ENCODE measurements at places on chromosomes 7 and 10.
A peak's percentile ranks its signal among the peaks of the same experiment; 100 is the strongest.

DNA sequence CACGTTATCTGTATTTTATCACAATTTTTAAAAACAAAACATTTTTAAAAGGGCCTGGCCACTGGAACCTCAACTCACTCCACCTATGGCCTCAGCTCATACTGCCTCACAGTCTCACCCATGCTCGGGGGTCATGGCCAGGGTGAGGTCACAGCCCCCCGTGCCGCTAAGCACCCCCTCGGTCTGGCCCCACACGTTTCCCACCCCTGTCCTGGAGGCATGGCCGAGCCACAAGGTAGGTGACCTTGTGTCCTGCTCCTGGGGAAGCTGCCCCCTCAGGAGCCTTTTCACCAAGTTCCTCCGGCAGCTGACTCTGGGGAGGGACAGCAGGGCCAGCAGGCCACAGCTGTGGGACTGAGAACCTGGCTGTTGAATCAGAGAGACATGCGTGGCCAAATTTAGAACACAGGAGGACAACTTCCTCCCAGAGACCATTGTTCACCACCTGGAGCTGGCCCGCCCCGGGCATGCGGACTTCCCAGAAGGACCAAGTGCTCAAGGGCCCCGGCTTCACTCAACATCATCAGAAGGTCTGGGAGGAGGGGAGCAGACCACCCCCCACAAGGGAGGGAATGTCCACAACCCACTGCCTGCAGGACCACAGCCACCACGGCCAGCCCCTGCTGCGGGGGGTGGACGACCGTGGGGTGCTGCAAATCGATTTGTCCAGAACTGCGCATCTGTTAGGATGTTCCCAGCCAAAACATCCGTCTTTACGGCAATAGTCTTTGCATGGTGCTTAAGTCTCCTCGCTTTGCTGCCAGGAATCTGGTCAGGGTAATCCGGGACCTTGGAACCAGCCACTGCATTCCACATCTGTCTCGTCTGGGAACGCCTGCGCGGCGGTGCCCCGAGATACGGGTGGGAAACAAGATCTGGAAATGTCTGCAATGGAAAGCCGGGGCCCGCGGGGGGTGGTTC is 48.6 kb upstream of the PDGFA start:
- DNase-seq = no peak

DNA sequence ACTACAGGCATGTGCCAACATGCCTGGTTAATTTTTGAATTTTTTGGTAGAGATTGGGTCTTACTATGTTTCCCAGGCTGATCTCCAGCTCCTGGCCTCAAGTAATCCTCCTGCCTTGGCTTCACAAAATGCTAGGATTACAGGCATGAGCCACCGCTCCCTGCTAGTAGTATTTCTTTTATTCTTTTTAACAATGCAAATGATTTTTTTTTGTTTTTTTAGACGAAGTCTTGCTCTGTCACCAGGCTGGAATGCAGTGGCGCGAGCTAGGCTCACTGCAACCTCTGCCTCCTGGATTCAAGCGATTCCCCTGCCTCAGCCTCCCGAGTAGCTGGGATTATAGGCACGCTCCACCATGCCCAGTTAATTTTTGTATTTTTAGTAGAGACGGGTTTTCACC is 58.1 kb downstream of the SVIL start:
- DNase-seq = no peak

DNA sequence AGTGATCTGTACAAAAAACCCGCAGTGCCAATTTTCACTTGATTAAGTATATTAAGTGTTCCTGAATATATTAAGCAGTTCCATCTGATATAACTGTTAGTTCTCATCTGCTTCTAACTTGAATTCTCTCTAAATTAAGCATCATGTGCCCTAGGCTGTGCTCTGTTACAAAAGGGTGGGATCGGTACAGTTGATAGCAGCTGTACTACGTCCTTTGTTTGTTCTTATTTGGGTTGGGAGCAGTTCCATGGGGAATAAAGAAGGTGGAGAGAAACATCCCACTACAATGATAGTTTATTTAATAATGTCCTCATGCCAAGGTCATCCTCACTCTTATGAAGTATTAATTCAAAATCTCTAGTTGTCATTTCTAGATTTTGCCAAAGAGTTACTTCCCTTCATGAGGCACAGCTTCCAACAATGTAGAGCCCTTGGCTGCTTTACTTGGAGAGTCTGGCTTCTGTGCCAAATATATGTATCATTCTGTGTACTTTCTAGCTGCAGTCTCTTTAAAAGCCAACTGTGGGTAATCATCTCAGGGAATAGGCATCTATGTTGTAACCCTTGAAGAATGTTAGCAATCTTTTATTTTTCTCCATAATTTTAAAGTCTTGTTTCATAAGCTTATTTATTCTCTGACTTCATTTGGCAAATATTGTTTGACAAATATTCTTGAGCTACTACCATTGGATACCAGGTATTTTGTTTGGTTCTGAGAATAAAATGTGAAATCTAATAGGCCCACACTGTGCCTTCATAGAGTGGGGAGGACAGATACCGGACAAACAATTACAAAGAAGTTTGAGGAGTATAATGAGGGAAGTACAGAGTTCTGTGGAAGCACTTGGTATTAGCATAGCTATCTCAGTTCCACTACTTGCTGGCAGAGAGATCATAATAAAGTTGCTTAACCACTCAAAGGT is 22.4 kb upstream of the AHR start:
- no peak for DNase-seq

- DNase-seq = no peak
These were observed 31.9 kb upstream of the SAMD8 start for GRCh38 chr10:75079436-75080083.

- DNase-seq = peak; percentile 33
These were observed 829 bp downstream of the CHRM2 start for GRCh38 chr7:136869001-136869961.

- no peak for DNase-seq
These were observed 569.4 kb downstream of the HTR7 start for GRCh38 chr10:90288391-90288933.

DNA sequence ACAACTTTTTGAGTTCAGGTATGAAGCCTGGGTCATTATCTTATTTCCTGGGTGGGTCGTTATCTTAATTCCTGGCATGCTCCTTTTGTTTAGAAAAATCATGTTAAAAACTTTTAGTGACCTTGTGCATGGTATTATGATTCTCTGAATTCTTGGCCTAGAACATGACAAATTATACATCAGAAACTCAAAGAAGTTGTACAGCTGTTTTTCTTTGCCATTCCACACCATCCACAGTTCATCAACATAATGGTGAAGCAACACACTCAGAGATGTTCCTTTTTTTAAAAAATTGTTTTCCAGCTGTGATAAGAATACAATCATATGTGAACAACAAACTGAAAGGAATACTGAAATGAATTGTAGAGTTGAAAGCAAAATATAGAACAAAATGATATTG is 149.2 kb upstream of the SEMA3D start:
- no peak for DNase-seq

Data from nephron progenitor cell (in vitro differentiated cells).